ENCODE measurements at places on chromosomes 13 and 19.

DNA sequence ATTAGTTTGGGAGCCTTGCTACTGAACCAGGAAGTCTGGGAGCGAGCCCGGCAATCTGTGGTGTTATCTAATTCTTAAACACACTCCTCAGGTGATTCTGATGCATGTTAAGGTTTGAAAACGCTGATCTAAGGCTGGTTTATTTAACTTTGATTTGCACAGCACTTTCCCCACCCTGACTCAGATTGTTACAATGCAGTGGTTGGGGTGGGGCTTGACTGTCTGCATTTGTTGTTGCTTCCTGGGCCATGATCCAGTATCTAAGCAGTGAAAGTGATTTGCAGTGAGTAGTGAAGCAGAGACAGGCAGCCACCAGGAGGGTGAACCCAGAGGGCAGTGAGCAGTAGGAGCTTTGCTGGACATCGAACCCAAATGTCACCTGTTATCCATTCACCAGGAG, 81.6 kb upstream of the ARGLU1 start:
- peak; percentile 4 for DNase-seq

DNA sequence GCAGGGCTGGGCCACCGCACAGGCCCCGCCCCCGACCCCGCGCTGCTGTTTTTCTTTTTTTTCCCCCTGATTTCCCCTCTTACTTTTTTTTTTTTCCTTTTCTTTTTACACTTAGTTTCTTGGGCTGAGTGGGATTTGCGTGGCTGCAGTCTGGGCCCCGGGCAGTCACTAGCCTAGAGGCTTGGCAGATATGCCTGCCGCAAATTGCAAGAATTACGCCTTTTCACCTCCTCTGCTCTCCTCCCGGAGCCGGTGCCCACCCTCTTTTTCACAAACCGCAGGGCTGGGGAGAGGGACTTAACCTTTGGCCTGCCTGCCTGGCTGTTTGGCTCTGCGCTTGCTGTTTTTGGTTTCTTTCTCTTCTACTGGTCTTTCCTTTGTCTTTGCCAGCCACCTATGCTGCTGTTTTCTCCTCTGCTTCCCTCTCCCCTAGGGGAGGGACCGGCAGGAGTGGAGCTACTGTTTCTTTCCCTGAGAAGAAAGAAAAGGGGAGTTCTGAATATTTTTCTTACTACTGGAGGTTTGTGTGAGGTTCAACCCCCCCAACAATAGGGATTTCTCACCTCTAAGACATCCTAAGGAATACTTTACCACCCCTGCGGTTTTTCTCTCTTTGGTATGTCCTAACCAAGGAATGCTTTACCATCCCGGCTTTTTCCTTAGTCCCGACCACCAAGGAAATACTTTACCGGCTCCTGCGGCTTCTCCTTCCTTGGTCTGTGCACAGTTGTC, 11.0 kb downstream of the ZNF552 start:
- peak; percentile 63 for DNase-seq

DNA sequence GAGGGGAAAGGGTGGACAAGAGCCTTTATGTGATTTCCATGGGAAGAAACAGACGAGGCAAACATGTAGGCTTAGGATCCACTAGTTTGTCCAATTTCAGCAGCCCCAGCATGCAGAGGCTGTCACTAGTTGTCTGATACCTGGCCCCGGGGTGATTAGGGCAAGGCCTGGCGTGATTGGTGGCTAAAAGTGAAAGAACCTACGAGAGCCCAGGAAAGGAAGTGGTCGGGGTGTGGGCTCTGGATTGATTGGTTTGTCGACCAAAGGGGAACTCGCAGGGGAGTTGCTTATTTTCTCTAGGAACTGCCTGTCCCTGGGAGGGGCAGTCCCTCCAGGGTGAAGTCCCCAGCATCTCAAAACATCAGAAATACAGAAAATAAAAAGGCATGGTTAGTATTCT, 64.2 kb upstream of the UQCRFS1 start:
- no peak for DNase-seq

DNA sequence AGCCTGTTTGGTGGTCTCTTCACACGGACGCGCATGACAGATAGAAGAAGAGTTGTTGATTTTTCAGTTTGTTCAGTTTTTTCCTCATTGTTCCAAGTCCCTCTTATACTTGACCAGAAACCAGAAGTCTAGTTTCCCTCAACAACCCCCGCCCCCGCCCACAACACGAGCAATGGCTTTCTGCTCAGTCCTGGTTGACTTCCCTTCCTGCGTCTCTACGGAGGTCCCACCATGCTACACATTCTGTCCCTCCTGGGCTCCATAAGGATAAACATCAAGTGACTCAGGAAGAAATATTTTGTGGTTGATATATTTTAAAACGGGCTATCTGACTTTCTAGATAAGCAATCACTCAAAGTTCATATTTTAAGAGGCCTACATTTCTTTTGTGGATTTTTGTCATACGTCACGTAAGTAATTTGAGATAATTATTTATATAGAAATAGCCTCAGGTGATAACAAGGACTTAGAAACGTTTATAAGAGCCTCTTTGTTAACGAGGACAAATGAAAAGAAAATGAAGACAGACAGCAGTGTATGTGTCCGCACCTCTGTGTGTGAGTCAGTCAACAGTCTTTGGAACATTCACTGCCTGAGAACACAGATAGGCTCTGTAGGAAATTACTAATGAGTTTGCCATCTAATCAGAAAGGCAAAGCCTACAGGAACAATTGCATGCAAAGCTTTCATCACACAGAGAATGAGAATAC, 214.4 kb downstream of the RAP2A start:
- no peak for DNase-seq

DNA sequence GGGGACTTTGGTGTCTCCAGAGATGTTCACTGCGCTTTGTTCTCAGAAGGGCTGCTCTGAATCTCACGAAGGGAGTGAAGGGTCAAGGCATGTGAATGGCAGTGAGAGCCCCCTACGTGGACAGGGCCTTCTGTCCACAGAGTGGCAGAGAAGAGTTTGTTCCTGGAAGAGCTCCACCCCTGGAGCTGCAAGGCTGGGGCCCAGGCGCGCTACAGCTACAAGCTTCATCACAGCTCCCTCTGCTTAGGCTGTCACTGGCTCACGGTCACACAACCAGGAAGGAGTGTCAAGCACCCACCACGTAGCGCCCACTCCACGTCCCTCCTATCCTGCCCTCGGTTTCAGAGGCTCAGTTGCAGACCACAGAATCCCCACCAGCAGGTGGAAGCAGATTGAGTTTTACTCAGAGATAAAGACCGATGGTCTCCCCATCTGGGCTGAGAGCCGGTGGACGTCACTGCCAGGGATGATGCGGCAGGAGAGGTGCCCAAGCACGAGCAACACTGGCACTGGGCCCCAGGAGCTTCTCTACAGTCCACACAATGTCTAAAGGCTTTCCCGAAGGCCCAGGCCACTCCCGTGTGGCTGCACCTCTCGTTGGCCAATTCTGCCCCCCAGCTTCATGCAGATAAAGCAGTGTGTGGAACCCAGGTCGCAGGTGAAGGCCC, 23.0 kb upstream of the TFDP1 start:
- no peak for DNase-seq

Data from adipocyte (in vitro differentiated cells).